ENCODE measurements at places on chromosomes 5 and 9. TPM values are rescaled to one million over a fixed set of nuclear protein-coding genes. Genes with fewer than 3 reads are reported as not detected.
A peak's percentile ranks its signal among the peaks of the same experiment; 100 is the strongest.

- no peaks in the 10 kb centered on the region for H3K36me3 ChIP-seq
- no peaks in the 10 kb centered on the region for H3K27me3 ChIP-seq
- no peak for DNase-seq
- no peaks in the 10 kb centered on the region for H3K4me1 ChIP-seq
- no peak overlapping the region for H3K4me3 ChIP-seq
Measured at GRCh38 chr5:161058781-161059180, 206.8 kb upstream of the ATP10B start.

DNA sequence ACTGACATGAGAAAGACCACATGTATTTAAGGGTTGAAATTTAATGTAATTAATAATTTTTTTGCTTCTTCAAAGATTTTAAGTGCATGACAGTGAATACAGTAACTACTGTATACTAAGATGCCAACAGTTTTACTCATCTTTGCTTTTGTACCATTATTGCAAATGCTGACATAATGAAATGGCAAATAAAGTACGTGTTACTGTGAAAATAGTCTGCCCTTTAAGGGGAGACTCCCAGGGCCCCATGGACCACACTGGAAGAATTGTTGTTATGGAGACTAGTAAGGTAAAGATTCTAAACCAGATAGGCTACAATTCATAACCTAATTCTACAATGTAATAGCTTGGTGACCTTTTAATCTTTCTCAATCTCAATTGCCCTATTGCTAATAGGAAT is 84.7 kb downstream of the NR3C1 start:
- no peak for DNase-seq
- no peaks in the 10 kb centered on the region for H3K36me3 ChIP-seq
- no peaks in the 10 kb centered on the region for H3K4me1 ChIP-seq
- H3K27ac ChIP-seq: no peak overlapping the region
- H3K27me3 ChIP-seq: no peaks in the 10 kb centered on the region

GRCh38 chr5:141516672-141517025 is 27.8 kb downstream of the PCDHGC5 start:
- DNase-seq: no peak
- H3K36me3 ChIP-seq: no peaks in the 10 kb centered on the region
- H3K4me3 ChIP-seq: no peak overlapping the region
- peaks cover 41% of the 10 kb centered on the region for H3K4me1 ChIP-seq
- no peak overlapping the region for H3K27ac ChIP-seq

DNA sequence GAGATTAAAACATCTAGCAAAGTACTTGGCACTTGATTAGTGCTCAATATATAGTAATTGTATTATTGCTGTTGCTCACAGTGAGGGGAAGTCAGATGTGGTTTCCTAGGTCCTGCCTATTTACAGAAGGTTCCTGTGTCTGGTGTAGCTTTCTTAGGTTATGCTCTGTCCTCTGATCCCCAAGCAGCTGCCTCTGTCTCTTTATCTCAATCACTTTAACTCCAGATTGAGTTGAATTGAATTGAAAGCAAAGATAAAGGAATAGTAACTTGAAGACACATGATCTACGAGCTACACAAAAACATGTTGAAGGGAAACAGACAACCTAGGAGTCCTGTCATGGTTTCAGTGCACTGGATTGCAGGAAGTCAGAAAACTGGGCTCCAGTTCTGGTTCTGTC is 113.9 kb upstream of the ADAMTSL1 start:
- no peak for DNase-seq
- peaks cover 15% of the 10 kb centered on the region for H3K4me1 ChIP-seq
- no peak overlapping the region for H3K27ac ChIP-seq
- H3K4me3 ChIP-seq: no peak overlapping the region
- no peaks in the 10 kb centered on the region for H3K36me3 ChIP-seq

- peak overlapping the region; percentile 90 for H3K27ac ChIP-seq
- DNase-seq: peak; percentile 54
- H3K4me3 ChIP-seq: peak overlapping the region; percentile 92
- H3K4me1 ChIP-seq: peaks cover 22% of the 10 kb centered on the region
Measured at GRCh38 chr9:92668746-92669526, 995 bp downstream of the IPPK start.

GRCh38 chr9:134555094-134555650 is 86.4 kb upstream of the COL5A1 start:
- H3K27ac ChIP-seq: no peak overlapping the region
- no peak for DNase-seq
- H3K36me3 ChIP-seq: no peaks in the 10 kb centered on the region

- H3K36me3 ChIP-seq: no peaks in the 10 kb centered on the region
- no peaks in the 10 kb centered on the region for H3K27me3 ChIP-seq
- H3K27ac ChIP-seq: no peak overlapping the region
- H3K4me1 ChIP-seq: peaks cover 4% of the 10 kb centered on the region
- no peak for DNase-seq
Measured at GRCh38 chr5:172274951-172275753, 8.4 kb downstream of the UBTD2 start.

The TAF11L13 gene
- not detected for total RNA-seq

The IL11RA gene
- total RNA-seq: 61.5 TPM

The LIX1 gene
- 0.41 TPM for total RNA-seq

The PRUNE2 gene
- 67.6 TPM for total RNA-seq

The SHOC1 gene
- not detected for total RNA-seq

The PRLR gene
- total RNA-seq: 4.9 TPM

The CCDC192 gene
- not detected for total RNA-seq

The SLC25A2 gene
- total RNA-seq: 1.4 TPM

The SLC34A1 gene
- 0.55 TPM for total RNA-seq

The CHSY3 gene
- 0.60 TPM for total RNA-seq

Measured in transverse colon (tissue), 4 donors.